ENCODE measurements at places on chromosomes 3 and 15.
A peak's percentile ranks its signal among the peaks of the same experiment; 100 is the strongest.

- ATAC-seq, result no peak
These were observed 43.7 kb upstream of the IGSF10 start for GRCh38 chr3:151504606-151505005.

- peak; percentile 26 for ATAC-seq
These were observed 519.1 kb downstream of the FOXP1 start for GRCh38 chr3:71064291-71064955.

GRCh38 chr3:30548600-30548999, 57.8 kb upstream of the TGFBR2 start:
- ATAC-seq, result no peak

DNA sequence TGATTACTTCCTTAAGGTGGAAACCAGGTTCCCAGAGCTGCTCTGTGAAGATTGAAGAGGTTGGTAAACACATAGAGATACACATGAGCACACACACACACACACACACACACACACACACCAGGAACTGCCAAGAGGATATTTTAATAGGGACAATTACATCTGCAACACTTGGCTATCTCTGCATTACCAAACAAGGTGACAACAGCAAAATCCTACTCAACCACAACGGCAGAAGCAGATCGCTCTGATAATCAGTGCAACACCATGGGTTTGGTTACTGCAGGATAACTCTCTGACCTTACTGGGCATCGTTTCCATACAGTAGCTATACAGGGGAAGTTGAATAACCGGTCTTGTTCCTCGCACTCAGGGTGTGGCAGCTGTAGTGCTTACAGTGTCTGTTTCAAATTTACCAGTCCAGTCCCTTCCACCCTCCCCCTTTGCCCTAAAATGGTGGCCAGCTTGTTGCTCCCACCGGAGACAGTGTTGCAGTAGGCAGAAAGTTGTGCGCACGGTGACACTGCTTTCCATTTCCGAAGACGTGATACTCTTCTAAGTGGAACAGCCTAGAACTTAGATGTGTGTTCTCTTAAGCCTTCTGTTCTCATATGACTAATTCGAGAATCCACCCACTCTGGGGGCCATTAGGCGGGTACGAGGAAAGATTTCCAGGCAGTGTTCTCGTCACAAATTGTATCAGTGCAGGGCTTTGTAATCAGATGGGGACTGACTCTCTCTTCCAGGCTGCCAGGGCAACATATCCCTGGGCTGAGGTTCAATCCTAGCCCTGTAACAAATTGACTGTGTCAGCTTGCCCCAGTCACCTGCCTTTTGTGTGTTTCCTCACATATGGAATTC, 176.2 kb downstream of the P3H2 start:
- ATAC-seq, result no peak

DNA sequence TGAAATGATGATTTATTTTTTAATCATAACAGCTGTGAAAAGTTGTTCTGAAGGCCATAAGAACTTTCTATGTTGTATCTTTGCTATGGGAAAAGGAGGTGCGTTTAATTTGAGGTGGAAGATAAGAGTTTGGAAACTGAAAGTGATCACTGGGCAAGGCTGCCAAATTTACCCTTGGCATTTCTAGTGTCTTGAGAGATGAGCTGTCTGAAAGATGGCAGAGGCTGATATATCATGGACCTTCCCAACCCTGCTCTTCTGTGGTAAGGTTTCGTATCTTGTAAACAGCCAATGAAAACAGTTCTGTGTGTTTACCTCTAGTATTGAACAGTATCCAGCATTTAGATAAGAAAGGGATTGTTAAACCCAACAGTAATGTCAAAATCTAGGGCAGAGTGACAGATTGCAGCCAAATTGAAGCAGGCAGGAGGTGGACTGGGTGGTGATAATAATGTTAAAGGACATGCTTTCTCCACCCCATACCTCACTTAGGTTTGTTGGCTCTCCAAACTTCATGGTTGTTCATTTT, 15.8 kb upstream of the NFKBIZ start:
- ATAC-seq, result no peak

- ATAC-seq, result no peak
These were observed 359.8 kb downstream of the ULK4 start for GRCh38 chr3:41602121-41602520.

- peak; percentile 84 for ATAC-seq
These were observed 277.7 kb upstream of the ZNF717 start for GRCh38 chr3:76063019-76063418.

Measured in motor neuron (in vitro differentiated cells).